ENCODE measurements at places on chromosomes 7 and 10.

GRCh38 chr10:78772986-78773530 lies 295.7 kb upstream of the ZMIZ1 start:
- no peak for DNase-seq
- H3K27ac ChIP-seq = no peak overlapping the region
- H3K4me3 ChIP-seq = no peak overlapping the region
- no peaks in the 10 kb centered on the region for H3K36me3 ChIP-seq
- H3K4me1 ChIP-seq = peaks cover 14% of the 10 kb centered on the region

- H3K4me1 ChIP-seq = no peaks in the 10 kb centered on the region
- no peak overlapping the region for H3K4me3 ChIP-seq
- no peaks in the 10 kb centered on the region for H3K27me3 ChIP-seq
Observed at GRCh38 chr7:39091774-39092173, 114.1 kb downstream of the POU6F2 start.

DNA sequence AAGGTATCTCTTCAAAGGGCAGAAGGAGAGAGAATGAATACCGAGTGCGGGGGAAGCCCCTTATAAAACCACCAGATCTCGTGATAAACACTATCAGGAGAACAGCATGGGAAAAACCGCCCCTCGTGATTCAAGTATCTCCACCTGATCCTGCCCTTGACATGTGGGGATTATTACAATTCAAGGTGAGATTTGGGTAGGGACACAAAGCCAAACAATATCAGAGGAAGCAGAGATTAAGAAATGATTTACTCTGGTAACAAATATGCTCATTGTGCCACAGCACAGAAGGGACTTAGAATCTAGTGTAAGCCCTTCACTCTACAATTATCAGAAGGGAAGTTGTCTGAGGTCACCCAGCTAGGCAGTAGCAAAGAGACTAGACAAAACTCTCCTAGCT lies 40.1 kb upstream of the ZNRF2 start:
- H3K4me1 ChIP-seq = peaks cover 6% of the 10 kb centered on the region
- H3K27me3 ChIP-seq = no peaks in the 10 kb centered on the region
- no peak overlapping the region for H3K4me3 ChIP-seq
- no peak overlapping the region for H3K27ac ChIP-seq

DNA sequence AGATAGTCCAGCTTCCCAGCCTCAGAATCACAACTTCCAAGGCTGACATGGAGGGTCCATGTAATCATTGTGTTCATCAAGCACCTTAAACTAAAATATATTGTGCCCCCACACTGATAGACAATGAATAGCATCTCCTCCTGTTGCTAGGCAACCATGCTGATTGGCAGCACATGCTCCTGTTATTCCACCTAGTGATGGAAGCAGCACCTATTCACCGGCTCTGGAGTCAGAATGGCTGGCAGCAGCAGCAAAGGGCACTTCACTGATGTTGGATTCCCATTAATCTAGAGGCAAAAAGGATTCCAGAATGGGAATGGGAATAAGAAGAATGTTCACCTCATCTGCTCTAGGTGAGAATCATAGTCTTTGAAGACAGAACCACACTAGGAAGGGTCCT lies 55.0 kb downstream of the RELN start:
- no peak for DNase-seq
- H3K27ac ChIP-seq = no peak overlapping the region
- no peaks in the 10 kb centered on the region for H3K4me1 ChIP-seq
- H3K4me3 ChIP-seq = no peak overlapping the region

DNA sequence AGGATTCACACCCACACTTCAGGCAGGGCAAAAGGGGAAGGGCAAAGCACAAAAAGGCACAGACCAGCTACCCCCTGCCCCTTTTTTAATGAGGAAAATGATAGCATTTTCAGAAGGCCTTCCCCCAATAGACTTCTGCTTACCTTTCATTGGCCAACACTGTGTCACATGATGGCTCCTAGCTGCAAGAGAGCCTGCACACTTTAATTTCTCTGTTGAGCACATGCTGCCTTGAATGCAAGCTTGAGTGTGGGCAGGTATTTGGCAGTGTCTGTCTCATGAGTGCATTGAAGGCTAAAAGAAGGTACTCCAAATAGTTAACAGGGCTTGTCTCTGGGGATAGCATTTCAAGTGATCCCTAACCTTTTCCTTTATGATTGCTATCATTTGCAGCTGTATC lies 175.4 kb upstream of the NFE2L3 start:
- no peaks in the 10 kb centered on the region for H3K27me3 ChIP-seq
- H3K4me1 ChIP-seq = no peaks in the 10 kb centered on the region
- H3K27ac ChIP-seq = no peak overlapping the region
- no peak overlapping the region for H3K4me3 ChIP-seq
- DNase-seq = no peak

DNA sequence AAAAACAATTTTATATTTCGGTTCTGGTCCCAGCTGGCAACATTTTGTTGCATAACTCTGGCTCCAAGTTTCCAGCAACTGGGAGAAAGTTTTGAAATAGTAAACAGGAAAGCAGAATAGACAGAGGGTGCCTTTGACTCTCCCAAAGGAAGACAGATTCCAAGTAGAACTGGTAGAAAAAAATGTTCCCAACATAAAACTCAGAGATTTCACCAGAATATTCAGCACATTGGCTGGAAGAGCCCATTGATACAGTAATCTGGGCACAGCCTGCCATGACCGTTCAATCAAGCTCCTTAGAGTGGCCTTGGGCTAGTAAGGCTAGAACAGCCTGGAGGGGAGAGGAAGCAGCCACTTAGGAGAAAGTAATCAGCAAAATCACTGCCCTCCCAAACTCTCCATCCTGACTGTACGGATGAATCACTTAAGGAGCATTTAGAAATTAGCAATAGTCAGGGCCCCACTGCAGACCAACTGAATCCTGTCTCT lies 120.4 kb downstream of the CUBN start:
- no peaks in the 10 kb centered on the region for H3K4me1 ChIP-seq
- H3K27ac ChIP-seq = no peak overlapping the region
- H3K4me3 ChIP-seq = no peak overlapping the region
- DNase-seq = no peak
- no peaks in the 10 kb centered on the region for H3K36me3 ChIP-seq

DNA sequence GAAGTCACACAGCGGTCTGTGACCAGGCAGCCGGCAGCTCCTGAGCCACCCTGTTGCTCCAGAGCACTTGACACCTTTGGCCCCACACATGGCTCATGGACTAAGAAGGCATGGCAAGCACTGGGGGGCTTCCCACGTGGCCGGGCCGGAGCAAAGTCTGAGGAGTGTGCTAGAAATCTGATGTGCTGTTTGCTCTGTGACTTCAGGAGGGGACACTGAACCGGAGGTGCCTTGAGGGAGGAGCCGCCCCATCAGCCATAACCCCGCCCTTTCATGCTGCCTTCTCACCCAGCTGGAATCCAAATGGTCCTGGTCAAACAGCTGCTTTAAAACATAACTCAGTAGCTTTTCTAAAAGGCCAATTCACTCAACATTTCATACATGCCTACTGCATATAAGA lies 33.5 kb downstream of the PROSER2 start:
- H3K27me3 ChIP-seq = no peaks in the 10 kb centered on the region
- H3K27ac ChIP-seq = no peak overlapping the region
- no peak overlapping the region for H3K4me3 ChIP-seq
- no peaks in the 10 kb centered on the region for H3K4me1 ChIP-seq
- no peak for DNase-seq
- peaks cover 60% of the 10 kb centered on the region for H3K36me3 ChIP-seq

GRCh38 chr10:77563638-77564270 lies 73.9 kb downstream of the KCNMA1 start:
- no peaks in the 10 kb centered on the region for H3K4me1 ChIP-seq
- H3K27ac ChIP-seq = no peak overlapping the region
- no peak for DNase-seq
- H3K4me3 ChIP-seq = no peak overlapping the region

- DNase-seq = peak; percentile 63
- no peak overlapping the region for H3K4me3 ChIP-seq
- no peaks in the 10 kb centered on the region for H3K27me3 ChIP-seq
- H3K27ac ChIP-seq = no peak overlapping the region
Observed at GRCh38 chr7:2701832-2702593, 14.0 kb downstream of the AMZ1 start.

DNA sequence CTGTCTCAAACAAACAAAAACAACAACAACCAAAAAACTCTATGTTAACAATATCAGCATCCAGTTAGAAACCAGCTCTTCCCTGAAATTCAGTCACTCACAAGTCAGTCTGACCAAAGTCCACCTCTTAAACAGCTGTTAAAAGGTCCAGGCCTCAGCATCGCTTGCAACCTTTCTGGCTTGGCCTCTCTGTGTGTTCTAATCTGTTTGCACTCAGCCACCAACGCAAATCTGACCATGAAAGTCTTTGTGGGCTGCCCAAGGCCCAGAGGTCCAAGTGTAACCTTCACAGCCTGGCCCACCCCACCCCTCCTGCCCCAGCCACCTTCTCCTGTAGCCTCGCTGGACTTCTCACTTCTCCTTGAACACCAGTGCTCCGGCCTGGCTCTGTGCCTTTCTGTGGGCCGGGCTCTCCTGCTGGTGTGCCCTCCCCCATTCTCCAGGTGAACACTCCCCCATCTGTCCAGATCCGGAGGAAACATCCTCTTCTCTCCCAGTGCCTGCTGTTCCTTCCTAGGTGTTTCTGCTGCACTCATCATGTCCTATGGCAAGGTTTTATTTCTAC lies 72.2 kb upstream of the EFCAB10 start:
- no peaks in the 10 kb centered on the region for H3K36me3 ChIP-seq
- no peaks in the 10 kb centered on the region for H3K27me3 ChIP-seq
- H3K4me1 ChIP-seq = peaks cover 43% of the 10 kb centered on the region
- no peak overlapping the region for H3K27ac ChIP-seq
- no peak for DNase-seq
- no peak overlapping the region for H3K4me3 ChIP-seq

DNA sequence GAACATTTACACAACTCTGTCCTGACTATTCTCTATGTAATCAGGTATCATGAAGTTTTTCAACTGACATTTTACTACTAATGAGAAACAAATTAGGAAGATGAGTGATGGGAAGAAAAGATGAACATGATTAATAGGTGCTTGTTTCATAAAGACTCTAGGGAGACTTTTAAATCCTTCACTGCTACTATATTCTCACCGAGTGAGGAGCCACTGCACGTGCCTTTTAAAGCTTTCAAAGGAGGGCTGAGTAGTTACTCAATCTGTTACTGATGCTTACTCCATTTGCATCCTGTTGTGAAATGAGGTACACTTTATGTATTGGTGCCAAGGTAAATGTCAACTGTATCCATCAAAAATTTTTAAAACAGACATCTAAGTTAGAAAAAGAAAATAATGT lies 1.3 kb upstream of the COMMD3 start:
- H3K4me3 ChIP-seq = no peak overlapping the region
- no peaks in the 10 kb centered on the region for H3K27me3 ChIP-seq
- H3K4me1 ChIP-seq = no peaks in the 10 kb centered on the region

DNA sequence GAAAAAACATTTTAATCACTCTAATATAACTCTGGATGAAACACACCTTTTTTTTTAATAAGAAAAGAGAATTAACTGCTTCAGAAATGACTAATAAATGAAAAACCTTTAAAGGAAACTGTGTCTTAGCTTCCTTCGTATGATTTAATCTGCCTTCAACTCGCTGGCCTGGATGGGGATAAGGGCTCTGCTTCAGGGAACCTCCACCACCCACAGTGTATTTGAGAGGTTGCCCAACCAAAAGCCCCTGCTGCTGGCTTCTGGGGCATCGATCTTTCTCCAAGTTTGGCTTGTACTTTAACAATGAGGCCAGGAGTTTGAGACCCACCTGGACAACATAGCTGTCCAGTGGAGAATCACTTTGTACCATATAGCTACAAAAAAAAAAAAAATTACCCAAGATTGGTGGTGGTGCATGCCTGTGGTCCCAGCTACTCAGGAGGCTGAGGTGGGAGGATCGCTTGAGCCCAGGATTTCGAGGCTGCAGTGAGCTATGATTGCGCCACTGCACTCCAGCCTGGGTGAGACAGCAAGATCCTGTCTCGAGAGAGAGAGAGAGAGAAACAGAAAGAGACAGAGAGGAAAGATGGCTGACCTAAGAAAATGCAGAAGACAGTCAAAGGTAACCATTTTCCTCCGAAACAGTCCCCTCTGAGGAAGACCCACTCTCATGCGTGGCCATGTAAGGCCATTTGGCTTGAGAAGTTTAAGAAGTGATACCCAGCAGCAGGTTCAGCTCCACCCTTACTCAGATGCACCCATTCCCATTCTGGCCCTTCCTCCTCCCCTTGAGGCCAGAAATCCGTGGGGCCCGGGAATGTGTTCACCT lies 13.6 kb upstream of the LIMK1 start:
- no peaks in the 10 kb centered on the region for H3K4me1 ChIP-seq
- H3K27me3 ChIP-seq = no peaks in the 10 kb centered on the region
- DNase-seq = no peak

DNA sequence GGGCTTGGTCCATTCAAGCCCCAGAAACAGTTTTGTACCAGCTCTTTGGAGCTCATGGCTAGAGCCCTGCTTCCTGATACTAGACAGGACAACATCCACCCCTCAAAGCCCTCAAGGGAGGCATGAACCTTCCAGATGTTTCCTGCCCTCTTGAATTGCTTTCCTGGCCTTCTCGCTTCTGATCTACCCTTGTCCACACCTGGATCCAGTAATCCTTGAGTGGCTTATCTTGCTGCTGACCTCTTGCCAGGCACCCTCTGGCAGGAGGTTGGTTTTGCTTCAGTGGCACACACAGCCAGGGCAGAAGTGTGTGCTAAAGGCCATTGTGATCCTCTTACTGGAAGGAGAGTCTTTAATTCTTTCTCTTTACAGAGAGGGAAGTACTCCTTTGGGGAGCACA lies 495.8 kb downstream of the PLXNA4 start:
- H3K36me3 ChIP-seq = no peaks in the 10 kb centered on the region
- H3K27ac ChIP-seq = no peak overlapping the region
- DNase-seq = no peak
- H3K27me3 ChIP-seq = no peaks in the 10 kb centered on the region

GRCh38 chr7:120370954-120371353 lies 98.0 kb downstream of the KCND2 start:
- H3K27ac ChIP-seq = no peak overlapping the region
- no peak for DNase-seq
- H3K36me3 ChIP-seq = no peaks in the 10 kb centered on the region
- no peaks in the 10 kb centered on the region for H3K4me1 ChIP-seq
- H3K4me3 ChIP-seq = no peak overlapping the region

DNA sequence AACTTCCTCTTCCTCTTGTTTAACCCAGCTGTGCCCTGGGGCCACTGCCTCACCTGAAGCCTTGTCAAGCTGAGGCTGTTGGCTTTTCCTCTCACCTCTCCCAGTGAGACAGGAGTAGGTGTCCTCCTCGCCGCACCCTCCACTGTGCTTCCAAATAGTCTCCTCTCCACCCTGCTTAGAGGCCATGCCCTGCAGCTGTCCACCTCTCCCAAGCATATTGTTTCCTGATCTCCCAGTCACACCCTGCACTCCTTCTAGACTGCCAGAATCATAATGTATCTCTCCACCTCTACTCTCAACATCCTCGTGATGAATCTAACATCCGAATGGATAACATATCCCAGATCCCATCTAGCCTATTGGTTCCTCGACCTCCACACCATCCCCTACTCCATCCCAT lies 196.3 kb upstream of the GHITM start:
- no peaks in the 10 kb centered on the region for H3K4me1 ChIP-seq
- no peak overlapping the region for H3K4me3 ChIP-seq
- DNase-seq = no peak
- no peak overlapping the region for H3K27ac ChIP-seq
- no peaks in the 10 kb centered on the region for H3K27me3 ChIP-seq

- H3K4me1 ChIP-seq = no peaks in the 10 kb centered on the region
- H3K4me3 ChIP-seq = no peak overlapping the region
- H3K36me3 ChIP-seq = no peaks in the 10 kb centered on the region
- no peak for DNase-seq
Observed at GRCh38 chr10:13883636-13884444, 297.1 kb downstream of the PRPF18 start.
